DMS 273 treated with DMSO at 0.1 percent for 48 hours (cell line): ENCODE measurements at places on chromosomes 11 and 22.

DNA sequence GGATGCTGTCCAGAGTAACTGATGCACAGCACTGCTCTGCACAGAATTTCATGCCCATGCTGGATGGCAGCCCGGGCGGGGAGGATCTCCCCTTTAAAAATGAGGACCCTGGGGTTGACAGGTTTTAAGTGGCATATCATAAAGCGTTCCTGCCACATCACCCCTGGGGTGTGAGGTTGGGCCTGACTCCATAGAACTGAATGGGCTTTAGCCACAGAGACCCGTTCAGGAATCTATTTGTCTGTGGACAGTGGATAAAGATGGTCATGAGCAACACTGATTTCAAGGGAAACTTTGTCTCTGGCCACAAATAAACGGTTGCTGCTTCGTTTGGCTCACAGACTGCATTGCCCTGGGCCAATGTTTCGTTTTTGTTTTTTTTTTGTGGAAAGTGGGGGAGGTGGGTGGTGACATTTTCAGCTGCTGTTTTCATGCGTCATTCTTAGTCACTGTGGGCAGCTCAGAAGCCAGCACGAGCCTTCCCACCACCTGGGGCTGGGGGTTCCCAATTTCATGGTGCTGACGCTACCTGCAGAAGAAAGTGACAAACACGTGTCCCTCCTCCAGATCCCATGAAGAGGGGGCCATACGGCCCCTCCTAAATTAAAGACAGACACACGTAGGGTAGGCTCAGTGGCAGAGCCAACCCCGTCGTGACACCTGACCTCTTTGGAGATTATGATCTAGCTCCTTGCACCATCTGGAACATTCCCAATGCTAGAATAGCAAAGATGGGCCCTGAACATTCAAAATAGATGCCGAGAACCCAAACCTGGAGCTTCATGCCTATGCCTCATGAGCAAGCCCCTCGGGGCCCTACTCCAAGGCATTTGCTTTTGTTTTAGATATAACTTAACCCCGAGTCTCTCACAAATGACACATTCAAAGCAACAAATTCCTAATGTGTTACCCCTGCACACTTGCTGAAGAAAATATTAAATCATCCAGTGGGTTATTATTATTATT is 54.8 kb upstream of the PHF21B start:
- DNase-seq, result no peak

- no peak for DNase-seq
Measured at GRCh38 chr11:65278356-65278755, 16.6 kb downstream of the POLA2 start.

GRCh38 chr11:202490-202889 is 4.7 kb downstream of the BET1L start:
- DNase-seq, result no peak

DNA sequence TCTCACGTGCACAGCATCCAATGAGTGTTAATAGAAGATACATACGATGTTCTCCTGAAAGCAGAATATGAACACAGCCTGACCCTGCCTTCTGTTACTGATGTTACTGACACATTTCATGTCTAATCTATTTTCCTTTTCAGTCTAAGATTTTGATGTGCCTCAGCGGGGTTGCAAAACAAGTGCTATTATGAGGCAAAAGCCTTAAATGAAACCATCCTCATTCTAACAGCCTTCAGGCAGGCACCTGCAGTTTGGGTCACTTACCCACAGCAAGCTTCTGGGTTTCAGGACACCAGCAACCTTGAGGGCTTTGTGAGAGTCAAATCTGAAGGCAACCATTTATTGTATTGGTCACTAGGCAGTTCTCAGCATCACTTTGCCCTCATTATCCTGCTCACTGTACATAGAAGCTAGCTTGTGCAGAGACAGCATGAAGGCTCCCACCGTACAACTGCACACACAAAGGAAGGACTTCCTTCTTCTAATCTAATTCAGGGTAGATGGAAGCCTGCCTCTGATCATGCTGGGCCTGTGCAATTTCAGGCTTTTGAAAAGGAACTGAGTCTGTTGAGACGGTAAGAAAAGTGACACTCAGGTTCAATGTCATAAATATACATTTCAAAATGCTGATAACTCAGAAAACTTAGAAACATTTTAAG is 183.2 kb upstream of the PITPNB start:
- DNase-seq, result no peak

DNA sequence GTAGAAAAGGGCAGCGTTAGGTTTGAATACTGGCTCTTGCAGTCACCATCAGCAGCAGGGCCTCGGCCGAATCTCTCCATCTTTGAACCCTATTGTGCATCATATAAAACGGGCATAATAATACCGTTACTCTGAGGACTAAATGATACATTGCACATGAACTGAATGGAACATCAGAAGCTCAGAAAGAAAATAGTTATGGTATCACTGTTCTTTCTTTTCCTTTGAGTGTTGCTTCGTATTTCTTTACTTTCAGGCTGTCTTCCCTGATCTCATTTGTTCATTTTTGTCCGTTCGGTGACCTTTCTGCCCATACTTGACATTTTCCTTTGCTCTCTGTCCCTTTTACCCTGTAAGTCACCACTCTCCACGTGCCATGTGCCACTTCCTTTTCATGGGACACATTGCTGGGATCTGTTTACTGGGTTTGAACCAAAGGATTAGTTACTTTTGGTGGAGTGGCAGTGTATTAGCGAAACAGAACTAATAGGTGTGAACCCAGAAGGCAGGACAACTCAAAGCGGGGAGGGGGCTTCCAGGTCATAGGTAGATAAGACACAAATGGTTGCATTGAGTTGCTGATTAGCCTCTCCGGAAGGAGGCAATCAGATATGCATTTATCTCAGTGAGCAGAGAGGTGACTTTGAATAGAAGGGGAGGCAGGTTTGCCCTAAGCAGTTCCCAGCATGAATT is 717 bp upstream of the ZNF202 start:
- DNase-seq, result no peak

DNA sequence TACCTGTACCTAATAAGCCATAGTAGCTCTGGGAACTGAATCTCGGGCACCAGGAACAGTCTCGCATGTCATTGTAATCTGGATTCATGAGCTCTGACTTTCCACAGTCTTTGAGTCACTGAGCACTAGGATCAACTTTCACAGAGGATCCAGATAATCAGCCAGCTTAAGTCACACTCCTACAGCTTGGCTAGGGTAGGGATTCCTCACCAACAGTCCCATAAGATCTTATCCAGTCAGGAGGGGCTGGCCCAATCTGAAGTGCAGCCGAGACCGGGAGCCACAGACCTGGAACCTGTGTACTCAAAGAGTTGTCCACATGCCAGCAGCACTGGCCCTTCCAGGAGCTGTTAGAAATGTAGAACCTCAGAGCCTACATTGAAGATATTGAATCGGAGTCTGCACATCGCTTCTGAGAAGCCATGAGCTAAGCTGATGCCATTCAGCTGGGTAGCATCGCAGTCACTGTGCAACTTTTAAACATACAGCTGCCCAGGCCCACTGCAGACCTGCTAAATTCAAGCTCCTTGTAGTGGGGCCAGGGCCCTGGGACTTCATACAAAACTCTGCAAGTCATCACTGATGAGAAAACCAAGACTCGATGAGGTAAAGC is 538.8 kb upstream of the B3GAT1 start:
- DNase-seq, result no peak
